AG04450 (cell line): ENCODE measurements at places on chromosomes 6 and 20. TPM values are rescaled to one million over a fixed set of nuclear protein-coding genes. Genes with fewer than 3 reads are reported as not detected.

SPEF1 gene
- polyA plus RNA-seq, result 0.12 TPM in 2 replicates

SCRT2 gene
- polyA plus RNA-seq, result not detected in 2 replicates

ZNF334 gene
- 3.3 and 4.0 TPM in 2 replicates for polyA plus RNA-seq

HLA-DPA1 gene
- 0.10 and 0.15 TPM in 2 replicates for polyA plus RNA-seq

BMP7 gene
- polyA plus RNA-seq, result not detected in 2 replicates

GABBR1 gene
- 14.6 and 16.5 TPM in 2 replicates for polyA plus RNA-seq

TEAD3 gene
- polyA plus RNA-seq, result 16.6 and 22.8 TPM in 2 replicates

DEFB124 gene
- polyA plus RNA-seq, result not detected in 2 replicates

TUBB1 gene
- polyA plus RNA-seq, result not detected in 2 replicates

SLC35D3 gene
- not detected in 2 replicates for polyA plus RNA-seq

MED20 gene
- 45.0 and 48.6 TPM in 2 replicates for polyA plus RNA-seq

OR2J3 gene
- not detected in 2 replicates for polyA plus RNA-seq

PPIL6 gene
- 0.71 and 0.83 TPM in 2 replicates for polyA plus RNA-seq

TOX2 gene
- 10.6 and 14.3 TPM in 2 replicates for polyA plus RNA-seq

NR2E1 gene
- not detected in 2 replicates for polyA plus RNA-seq

SNX21 gene
- 9.2 and 11.5 TPM in 2 replicates for polyA plus RNA-seq

ELMO2 gene
- 34.4 and 39.2 TPM in 2 replicates for polyA plus RNA-seq

PRSS35 gene
- polyA plus RNA-seq, result 5.6 and 7.3 TPM in 2 replicates

CPNE5 gene
- 0.06 and 0.10 TPM in 2 replicates for polyA plus RNA-seq

SLC25A27 gene
- 0.25 and 0.53 TPM in 2 replicates for polyA plus RNA-seq

SYNDIG1 gene
- not detected in 2 replicates for polyA plus RNA-seq

POPDC3 gene
- polyA plus RNA-seq, result 22.2 and 29.1 TPM in 2 replicates

APMAP gene
- 94.5 and 97.4 TPM in 2 replicates for polyA plus RNA-seq

SALL4 gene
- 0.46 and 0.57 TPM in 2 replicates for polyA plus RNA-seq

NECAB3 gene
- polyA plus RNA-seq, result 11.7 and 15.7 TPM in 2 replicates

BMP6 gene
- 0.69 and 0.77 TPM in 2 replicates for polyA plus RNA-seq

NOTCH4 gene
- polyA plus RNA-seq, result 0.37 and 0.55 TPM in 2 replicates

ADTRP gene
- polyA plus RNA-seq, result 0.33 and 0.48 TPM in 2 replicates

NKX2-4 gene
- not detected in 2 replicates for polyA plus RNA-seq

RNF182 gene
- 11.9 and 12.4 TPM in 2 replicates for polyA plus RNA-seq

KIAA1755 gene
- polyA plus RNA-seq, result 2.9 and 3.5 TPM in 2 replicates

PXDC1 gene
- 13.5 and 26.5 TPM in 2 replicates for polyA plus RNA-seq

CDSN gene
- polyA plus RNA-seq, result not detected in 2 replicates

WFDC2 gene
- polyA plus RNA-seq, result not detected in 2 replicates

MYL9 gene
- 273 and 380 TPM in 2 replicates for polyA plus RNA-seq

PRDM1 gene
- polyA plus RNA-seq, result 3.4 and 3.7 TPM in 2 replicates

FAM184A gene
- 0.02 and 0.06 TPM in 2 replicates for polyA plus RNA-seq

ALDH5A1 gene
- polyA plus RNA-seq, result 0.11 and 0.35 TPM in 2 replicates

RHAG gene
- polyA plus RNA-seq, result not detected in 2 replicates

PAX1 gene
- not detected in 2 replicates for polyA plus RNA-seq

SLC16A10 gene
- polyA plus RNA-seq, result not detected in 2 replicates

SNAI1 gene
- polyA plus RNA-seq, result 2.3 and 3.5 TPM in 2 replicates

PI16 gene
- 0.05 and 0.11 TPM in 2 replicates for polyA plus RNA-seq

PGC gene
- polyA plus RNA-seq, result not detected in 2 replicates

VSX1 gene
- 0.06 TPM in 1 of 2 replicates, not detected in the other for polyA plus RNA-seq

HLA-DQA1 gene
- not detected in 2 replicates for polyA plus RNA-seq

FRS3 gene
- polyA plus RNA-seq, result 2.2 and 2.6 TPM in 2 replicates

MAFB gene
- 0.10 and 0.14 TPM in 2 replicates for polyA plus RNA-seq
